CD4-positive, alpha-beta T cell treated with Interleukin-4 for 1 hour (primary cell): ENCODE measurements at places on chromosomes 16 and 17.

DNA sequence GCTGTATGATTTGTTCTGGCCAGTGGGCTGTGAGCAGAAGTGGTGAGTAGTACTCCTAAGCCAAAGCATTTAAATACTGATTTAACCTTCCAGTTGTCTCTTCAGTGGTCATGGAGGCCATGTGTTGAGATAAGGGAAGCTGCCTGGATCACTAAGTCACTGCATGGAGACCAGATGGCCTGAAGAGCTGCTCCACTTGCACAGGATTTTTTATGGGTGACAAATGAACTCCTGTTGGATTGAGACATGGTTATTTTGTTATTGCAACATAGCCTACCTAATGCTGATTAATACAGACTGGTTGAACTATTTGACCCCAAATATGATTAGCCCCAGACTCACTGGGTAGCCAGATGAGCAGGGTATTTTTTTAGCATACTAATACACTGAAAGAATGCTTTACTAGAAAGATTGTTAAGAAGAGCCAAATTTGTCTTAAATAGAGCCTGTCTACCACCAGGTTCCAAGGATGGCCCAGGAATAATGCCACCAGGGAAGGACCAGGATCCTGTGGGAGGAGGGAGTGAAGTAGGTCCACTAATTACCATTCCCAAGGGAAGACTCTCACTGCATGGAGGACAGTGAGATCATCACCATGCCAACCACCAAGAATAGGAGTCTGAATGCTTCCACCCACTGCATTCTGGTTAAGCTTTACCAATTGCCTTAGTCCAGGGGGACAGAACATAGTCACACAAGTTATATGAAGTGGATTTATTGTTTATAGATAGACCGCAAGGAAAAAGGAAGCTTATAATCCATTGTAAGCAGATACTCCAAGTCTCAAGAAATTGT is 187.4 kb upstream of the IRX6 start:
- DNase-seq, result no peak

DNA sequence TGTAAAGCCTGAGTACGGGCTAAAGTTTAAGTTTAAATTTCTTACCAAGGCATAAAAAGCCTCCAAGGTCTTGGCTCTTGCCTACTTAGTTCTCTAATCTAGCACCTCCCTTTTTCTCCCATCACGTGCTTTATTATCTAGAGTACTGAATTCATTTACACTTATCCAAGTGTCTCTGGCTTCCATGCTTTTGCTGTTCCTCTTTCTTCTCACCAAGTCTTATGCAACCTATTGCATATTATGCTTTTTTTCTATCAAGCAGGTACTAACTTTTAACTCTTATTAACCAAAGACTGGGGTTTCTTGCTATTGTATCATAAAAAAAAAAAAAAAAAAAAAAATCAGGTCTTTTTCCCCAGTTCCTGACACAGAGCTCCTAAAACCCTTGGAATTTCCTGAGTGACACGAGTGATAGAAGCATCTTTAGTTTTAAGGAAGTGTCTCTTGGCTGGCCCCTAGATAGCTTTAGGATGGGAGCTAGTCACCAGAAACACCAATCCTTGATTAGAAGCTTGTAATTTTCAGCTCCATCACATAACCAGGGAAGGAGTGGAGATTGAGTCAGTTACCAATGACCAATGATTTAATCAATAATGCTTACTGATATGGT is 44.9 kb downstream of the SSH2 start:
- DNase-seq, result no peak

DNA sequence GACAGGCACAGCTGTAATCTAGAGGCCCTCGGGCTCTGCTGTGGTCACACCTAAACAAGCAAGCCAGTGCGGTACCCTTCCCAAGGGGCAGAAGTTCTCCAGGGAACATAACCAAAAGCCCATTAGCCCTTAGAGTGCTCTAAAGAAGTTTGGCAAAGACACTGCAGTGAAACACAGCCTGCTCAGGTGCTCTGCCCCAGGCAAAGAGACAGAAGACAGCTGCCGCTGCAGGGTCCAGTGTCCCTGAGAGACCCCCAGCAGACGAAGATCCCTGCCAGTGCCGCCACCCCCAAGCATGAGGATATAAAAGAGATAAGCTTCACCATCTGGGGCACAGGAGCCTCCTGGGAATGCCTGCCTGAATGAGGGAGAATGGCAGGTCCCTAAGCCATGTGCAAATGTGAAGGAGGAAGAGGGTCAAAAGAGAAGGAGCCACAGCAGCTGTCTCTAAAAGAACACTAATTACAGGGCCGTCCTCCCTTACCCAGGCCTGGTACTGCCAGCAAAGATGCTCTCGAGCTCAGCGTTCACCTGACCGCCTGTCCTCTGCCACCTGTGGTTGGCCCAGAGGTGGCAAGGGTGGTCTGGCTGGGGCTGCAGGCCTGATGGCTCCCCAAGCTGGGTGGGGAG is 29.7 kb downstream of the CUEDC1 start:
- no peak for DNase-seq

DNA sequence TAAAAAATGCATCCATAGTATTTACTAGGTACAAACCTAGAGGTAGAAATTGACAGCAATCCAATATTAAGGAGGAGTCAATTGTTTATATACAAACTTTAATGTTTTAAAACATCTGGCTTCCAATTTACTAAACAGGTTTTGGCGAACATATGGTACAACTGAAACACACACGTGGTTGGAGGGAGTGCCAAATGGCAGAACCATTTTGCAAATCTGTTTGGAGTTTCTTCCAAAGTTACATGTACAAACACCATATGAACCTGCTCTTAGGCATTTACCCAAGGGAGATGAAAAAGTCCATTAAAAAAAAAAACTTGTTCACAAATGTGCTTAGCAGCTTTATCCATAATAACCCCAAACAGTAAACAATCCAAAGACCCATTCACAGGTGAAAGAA is 159.8 kb upstream of the MYOCD start:
- no peak for DNase-seq

DNA sequence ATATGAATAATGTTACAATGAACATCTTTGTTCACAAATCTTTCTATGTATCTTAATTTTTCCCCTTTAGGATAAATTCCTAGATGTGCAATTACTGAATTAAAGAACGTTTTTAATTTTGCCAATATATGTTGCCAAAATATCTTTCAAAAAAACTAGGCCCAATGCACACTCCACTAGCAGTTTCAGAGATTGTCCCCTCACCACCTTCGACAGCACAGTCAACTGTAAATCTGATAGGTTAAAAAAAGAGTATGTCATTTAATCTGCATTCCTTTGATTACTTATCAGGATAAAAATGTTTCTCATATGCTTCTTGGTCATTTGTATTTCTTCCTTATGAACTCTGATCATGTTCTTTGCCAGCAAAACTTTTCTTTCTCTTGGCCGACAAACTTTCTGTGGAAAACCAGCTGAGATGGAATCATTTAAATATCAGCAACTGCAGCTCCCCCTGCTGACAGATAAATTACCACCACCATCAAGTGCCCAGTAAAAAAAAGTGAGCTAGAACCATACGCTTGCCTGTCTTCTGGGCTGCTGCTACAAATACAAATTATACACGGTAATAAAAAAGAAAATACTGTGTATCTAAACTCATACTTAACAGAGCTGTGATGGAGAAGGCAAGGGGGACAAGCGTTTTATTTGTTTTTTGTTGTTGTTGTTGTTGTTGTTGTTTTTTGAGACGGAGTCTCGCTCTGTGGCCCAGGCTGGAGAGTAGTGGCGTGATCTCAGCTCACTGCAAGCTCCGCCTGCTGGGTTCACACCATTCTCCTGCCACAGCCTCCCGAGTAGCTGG is 19.6 kb upstream of the KANSL1 start:
- peak; percentile 85 for DNase-seq

- no peak for DNase-seq
These were observed 13.2 kb upstream of the SPN start for GRCh38 chr16:29649588-29650494.

DNA sequence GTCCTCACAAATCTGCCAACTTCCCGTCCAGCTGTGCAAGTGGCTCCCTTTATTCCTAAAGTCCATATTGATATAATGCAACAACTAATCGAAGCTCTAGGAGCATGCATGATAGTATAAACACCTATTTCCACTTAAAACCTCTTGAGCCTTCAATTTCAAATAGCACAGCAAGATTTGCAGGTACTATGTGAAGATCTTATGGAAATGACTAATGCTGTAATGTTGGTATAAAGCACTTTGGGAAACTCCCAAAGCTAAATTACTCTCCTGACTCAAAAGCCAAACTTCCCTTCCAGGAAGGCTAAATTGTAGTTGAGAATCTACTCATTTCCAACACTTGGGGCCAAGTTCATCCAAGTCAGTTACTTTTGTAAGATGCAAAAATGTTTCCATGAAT is 287.6 kb upstream of the CDH11 start:
- DNase-seq, result no peak

- DNase-seq, result no peak
These were observed 59.2 kb downstream of the ANKRD11 start for GRCh38 chr16:89431158-89431584.

GRCh38 chr17:77708049-77708448 is 250.5 kb upstream of the TNRC6C start:
- no peak for DNase-seq

- DNase-seq, result no peak
These were observed at the start of gene AOC2 for GRCh38 chr17:42844271-42844670. Gene AOC2, plus strand, starts transcription at chr17:42844580. Its CDS starts 47 bp downstream, at chr17:42844627.

DNA sequence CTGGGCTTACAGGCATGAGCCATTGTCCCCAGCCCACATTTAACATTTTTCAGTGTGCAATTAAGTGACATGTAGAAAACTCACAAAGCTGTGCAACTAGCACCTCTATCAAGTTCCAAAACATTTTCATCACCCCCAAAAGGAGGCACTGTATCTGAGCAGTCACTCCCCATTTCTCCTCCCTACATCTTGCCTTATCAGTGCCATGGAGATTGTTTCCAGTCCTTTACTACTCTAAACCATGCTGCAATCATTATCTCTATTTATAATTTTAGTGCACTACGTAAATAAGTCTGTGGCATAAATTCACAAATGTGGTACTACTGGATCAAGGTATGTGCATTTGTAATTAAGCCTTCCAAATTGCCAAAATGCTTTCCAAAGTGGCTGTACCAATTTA is 7.6 kb downstream of the MRPS23 start:
- no peak for DNase-seq

- peak; percentile 87 for DNase-seq
These were observed 3.0 kb upstream of the DLX3 start for GRCh38 chr17:49997773-49998703.

- no peak for DNase-seq
These were observed 30.7 kb upstream of the ARHGAP17 start for GRCh38 chr16:25045696-25046381.

DNA sequence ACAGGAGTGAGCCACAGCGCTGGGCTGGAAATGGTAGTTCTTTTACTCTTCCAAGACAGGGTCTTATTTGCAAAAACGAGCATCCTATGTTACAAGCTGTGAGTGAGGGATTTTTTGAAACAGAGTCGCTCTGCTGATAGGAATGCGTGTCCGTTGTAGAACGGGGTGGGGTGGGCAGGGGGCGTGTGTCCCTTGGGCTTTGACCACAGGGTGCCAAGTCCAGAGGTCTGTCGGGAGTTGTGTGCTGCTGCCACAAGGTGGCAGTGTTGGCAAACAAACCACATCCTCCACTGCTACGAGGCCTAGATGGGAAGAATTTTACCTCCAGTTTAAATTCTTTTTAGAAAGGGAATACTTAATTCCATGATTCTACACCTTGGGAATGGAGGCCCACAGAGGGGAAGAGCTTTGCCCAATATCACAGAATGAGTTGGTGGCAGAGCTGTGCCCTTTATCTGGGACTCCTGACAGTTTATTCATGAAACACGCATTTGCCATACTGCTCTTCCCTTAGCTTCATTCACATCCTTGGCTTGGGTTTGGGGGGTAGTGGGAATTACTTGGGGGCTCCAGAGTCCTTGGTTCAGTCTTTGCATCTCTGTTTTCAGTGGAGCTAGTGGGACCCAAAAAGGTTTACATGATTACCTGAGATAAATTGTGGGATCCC is 30.6 kb upstream of the ETV4 start:
- peak; percentile 64 for DNase-seq

- DNase-seq, result no peak
These were observed 238.0 kb upstream of the CIBAR2 start for GRCh38 chr16:85350146-85350728.

DNA sequence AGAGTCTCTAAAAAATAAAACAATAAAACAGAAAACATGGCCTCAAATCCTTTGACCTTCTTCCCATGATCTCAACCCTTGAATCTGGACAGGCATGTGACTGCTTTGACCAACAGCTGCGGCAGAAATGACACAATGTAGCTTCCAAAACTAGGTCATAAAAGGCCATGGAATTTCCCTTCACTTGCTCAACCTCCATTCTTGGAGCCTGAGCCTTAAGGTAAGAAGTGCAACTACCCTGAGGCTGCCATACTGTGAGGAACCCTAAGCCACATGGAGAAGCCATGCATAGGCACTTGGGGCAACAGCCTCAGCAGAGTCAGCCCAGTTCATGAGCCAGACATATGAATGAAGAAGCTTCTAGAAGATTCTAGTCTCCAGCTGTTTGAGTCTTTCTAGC is 75.7 kb upstream of the BRD7 start:
- no peak for DNase-seq

DNA sequence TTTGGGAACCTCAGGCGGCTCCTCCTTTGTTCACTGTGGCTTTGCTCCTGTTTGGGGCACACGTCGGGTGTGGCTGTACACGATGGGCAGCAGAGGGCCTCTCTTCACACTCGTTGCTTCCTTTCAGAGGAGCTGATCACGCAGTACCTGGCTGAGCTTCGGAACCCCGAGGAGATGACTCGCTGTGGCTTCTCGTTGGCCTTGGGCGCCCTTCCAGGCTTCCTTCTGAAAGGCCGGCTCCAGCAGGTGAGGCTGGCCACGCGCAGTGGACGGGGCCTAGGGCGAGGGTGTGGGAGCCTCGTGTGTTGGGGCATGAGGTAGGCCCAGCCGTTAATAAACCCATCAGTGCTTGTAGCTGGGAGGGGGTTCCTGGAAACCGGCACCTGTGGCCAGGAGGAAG is 85.0 kb upstream of the ZNF750 start:
- DNase-seq, result no peak

DNA sequence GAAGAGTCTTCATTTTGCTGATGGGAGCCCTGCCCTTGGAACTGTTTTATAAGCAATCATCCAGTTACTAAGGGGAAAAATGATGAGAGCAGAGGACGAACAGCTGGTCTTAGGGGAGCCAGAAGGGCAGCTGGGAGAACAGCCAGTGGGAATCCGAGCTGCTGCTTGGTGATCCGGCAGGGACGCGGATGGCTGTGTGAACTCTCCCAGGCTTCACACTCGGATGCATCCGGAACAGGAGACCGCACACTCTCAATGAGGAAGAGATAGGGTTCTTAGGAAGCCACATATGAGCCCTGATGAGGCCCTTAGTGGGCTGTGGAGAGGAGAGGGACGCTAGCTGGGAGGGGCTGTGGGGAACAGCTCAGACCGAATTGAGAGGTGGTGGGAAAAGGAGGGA is 5.0 kb upstream of the CACNG5 start:
- no peak for DNase-seq
